ENCODE measurements at places on chromosomes 1 and 21.

DNA sequence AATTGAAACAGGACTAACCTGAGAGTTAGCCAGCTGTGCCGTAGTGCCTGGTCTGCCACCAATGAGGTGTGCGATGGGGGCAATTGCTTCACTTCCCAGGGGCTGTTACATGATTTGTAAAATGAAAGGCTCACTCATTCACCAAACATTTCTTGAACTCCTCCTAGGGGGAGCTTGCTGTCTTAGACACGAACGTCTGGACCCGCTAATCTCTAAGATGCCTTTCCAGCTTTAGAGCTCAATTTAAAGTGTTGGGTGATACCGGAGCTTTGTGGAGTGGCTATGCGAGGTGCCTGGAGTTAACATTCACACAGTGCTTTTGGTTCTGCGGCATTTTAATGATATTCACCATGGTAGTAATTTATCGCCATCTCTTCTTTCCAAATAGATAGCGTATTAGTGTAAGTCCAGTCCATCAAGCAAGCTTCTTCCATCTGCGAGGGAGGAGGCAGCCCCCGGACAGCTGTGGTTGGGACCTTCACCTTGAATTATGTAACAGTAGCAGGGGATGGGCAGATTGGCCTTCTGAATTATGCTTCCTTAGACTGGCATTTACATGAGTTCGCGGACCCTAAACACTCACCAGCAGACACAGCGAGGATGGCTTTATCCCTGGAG, 179.9 kb downstream of the ADSS2 start:
- no peak for DNase-seq

DNA sequence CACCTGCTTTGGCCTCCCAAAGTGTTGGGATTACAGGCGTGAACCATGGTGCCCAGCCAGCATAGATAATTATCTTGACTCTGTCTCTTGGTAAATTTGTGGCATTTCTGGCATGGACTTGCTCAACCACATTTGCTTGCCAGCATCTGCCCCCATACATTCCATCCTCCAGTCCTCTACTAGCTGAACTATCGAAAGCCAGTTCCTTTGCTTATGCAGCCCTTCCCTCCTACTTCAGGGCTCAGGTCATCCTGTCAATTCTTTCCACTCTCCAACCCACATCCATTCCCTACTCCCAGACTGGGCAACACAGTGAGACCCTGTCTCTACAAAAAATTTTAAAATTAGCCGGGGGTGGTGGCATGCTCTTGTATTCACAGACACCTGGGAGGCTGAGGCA, 13.0 kb upstream of the UQCRHL start:
- no peak for DNase-seq

- no peak for DNase-seq
Measured at GRCh38 chr1:6918186-6918924, 133.1 kb downstream of the CAMTA1 start.

- no peak for DNase-seq
Measured at GRCh38 chr1:204961765-204962419, 81.1 kb upstream of the CNTN2 start.

DNA sequence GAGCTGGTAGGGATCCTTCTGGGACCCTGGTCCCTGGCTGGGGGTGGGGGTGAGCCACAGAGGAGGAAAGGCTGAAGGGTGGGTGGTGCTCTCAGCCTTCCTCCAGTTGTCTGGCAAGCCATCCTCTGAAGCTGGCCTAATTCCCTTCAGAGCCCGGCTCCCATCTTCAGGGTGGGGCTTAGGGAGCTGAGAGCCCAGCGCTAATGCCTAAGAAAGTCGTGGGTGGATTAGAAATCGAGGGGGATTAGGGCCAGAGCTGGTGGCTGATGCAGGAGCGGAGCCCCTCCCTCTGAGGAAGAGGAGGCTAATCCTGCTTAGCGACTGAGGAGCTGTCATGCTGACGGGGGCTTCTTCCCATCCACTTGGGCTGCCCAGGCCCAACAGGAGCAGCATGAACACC, 30.8 kb upstream of the DMBX1 start:
- DNase-seq = no peak
